ENCODE measurements at places on chromosomes 16 and 17.

DNA sequence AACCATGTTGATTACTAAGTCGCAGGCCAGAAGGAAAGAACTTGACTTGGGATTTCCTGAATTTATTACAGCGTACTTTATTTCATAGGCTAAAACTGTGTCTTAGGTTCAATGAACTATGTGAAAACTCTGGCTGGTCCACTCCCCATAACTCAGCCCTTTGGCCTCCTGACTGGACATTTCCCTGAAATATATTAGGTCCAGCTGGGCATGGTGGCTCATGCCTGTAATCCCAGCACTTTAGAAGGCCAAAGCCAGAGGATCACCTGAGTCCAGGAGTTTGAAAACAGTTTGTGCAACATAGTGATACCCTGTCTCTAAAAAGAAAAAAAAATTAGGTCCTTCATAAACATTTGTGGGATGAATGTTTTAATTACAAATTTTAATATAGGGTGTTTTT is 97.0 kb downstream of the CYLD start:
- DNase-seq = no peak

GRCh38 chr17:43457362-43457692 is 26.4 kb upstream of the DHX8 start:
- no peak for DNase-seq

GRCh38 chr16:64870859-64871258 is 251.0 kb downstream of the CDH11 start:
- no peak for DNase-seq

DNA sequence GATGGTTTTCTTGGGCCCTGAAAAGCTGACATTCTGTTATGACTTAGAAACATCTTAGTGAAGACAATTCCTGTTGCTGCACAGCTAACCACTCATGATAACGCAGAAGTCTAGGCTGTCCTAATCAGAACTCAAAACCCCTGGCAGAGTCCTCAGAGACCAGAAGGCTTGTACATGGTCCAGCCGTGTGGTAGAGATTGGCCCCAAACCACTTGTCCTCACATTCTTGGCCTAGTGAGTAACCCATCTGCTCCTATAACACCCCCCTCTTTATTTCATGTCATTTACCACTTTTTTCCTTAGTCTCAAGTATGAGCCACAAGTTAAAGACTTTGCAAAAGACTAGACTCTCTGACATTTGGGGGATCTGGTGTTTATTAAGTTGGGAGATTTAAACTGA is 116.5 kb upstream of the ADAMTS18 start:
- no peak for DNase-seq

DNA sequence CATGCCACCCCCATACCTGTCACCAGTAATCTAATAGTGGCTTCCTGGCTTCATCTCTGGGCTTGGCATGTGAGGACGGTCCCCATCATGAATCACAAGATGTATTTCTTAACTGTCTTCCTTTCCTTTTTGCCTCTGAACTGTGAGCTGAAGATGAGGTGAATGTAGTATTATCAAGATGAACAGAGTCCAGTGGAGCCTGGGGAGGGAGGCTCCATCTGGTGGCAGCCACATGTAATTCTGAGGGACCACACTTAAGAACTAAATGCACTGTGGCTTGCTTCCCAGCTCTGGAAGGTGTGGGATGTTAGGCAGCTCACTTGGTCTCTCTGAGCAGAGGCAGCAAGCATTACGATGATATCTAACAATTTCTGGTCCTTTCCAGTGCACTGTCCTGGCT is 354.9 kb upstream of the ASIC2 start:
- no peak for DNase-seq

DNA sequence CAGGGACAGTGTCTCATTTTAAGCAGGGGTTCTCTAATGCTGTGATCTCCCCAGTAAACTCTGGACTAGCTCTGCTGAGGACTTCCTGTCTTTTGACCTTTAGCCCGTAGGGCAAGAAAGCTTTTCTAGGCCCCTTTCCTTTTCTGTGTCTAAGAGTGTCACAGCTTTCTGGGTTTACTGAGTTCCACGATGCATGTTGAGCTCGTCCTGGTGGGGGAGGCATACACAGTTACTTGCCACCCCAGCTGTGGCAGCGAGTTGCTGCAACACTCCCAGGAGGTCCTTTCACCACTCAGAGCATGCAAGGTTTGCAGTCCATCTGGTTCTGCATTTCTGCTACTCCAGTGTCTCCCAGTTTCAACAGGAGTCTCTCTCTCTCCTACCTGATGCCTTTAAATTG is 23.7 kb downstream of the NOD2 start:
- no peak for DNase-seq

DNA sequence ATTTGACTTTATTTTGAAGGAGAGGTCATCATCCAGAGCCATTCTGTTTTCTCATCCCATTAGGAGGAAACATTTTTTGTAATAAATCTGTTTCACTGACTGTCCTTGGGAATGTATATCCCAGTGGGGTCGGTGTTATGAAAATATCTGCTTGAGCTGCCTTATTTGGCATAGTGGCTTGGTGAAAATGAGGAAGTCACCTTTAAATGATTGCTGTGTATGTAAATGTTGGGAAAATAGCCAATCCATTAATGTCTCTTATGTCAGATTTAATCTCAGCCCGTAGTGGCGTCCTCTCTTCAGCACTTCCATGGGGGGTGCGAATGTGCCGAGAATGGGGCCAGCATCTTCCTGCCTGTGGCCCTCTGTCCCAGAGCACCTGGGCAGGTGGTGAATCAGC is 57.6 kb downstream of the BANP start:
- no peak for DNase-seq

- DNase-seq = peak; percentile 37
Observed at GRCh38 chr17:32141258-32141657, 1.0 kb upstream of the RHOT1 start.

DNA sequence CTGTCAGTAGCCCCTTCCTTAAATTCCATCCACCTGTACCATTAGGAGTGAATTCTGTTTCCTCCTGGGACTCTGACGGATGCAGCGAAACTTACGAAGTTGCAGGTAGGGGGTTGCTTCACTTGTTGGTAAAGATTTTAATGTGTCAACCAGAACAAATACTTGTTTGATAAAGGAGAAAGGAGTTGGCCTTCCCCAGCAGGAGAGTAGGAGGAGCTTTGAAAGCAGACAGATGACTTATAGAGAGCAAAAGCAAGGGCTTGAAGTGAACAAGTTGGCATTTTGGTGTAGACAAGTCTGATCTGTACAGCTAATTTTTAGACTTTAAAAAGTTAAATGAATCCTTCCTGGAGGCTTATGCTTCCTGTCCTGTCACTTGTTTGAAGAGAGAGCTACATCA is 38.1 kb upstream of the PMFBP1 start:
- no peak for DNase-seq

- DNase-seq = no peak
Observed at GRCh38 chr16:87692756-87693155, 73.0 kb downstream of the KLHDC4 start.

- no peak for DNase-seq
Observed at GRCh38 chr16:27347930-27348685, 34.3 kb downstream of the IL4R start.

- DNase-seq = no peak
Observed at GRCh38 chr17:66779237-66779606, 55.7 kb upstream of the CACNG5 start.

DNA sequence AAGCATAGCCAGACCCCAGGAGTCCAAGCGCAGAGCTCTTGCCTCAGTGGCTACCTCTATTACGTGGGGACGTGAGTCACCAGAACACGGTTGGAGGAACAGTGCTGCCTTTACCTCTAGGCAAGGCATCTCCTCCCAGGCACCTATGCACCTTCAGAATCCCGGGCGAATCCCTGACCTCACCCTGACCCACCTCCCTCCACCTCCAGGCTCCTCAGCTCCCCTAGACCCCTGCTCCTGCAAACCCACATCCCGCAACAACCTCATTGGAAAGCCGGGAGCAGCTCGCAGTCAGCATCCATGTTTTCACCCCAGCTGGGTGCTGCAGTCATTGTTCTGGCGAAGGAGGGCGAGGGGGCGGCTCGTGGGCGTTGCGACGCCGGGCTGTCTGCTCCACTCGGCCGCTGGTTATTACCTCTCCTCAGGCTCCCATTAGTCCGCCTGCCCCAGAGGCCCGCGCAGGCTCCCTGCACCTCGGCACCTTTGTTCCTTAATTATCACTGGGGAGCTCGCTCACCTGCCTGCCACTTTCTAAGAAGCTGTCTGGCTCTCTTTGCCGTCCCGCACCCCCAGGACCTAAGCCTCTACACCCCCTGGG is 24.6 kb upstream of the DLX4 start:
- DNase-seq = no peak

DNA sequence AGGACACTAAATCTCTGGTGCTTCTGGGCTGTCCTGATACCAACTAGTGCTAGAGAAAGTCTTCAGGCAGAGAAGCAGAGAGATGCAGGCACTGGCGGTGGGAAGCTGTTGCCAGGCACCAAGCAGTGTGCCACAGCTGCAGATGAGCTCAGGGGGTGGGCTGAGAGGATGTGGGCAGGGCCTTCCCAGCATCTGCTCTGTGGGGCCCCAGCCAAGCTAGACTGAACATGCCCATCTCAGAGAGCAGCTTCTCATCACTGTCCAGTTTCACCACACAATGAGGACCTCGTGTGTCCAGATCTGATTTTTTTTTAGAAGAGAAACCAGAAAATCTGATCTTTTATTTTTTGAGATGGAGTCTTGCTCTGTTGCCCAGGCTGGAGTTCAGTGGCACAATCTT is 17.1 kb downstream of the PSKH1 start:
- peak; percentile 59 for DNase-seq

GRCh38 chr16:17072104-17072503 is 398.7 kb downstream of the XYLT1 start:
- peak; percentile 42 for DNase-seq

GRCh38 chr17:50908860-50909764 is 43.0 kb upstream of the TOB1 start:
- DNase-seq = no peak

- peak; percentile 3 for DNase-seq
Observed at GRCh38 chr16:16861546-16861945, 482.6 kb downstream of the NPIPA7 start.

GRCh38 chr16:19555938-19556771 is 652 bp downstream of the VPS35L start:
- DNase-seq = peak; percentile 13
